ENCODE measurements at places on chromosomes 1 and 21.

DNA sequence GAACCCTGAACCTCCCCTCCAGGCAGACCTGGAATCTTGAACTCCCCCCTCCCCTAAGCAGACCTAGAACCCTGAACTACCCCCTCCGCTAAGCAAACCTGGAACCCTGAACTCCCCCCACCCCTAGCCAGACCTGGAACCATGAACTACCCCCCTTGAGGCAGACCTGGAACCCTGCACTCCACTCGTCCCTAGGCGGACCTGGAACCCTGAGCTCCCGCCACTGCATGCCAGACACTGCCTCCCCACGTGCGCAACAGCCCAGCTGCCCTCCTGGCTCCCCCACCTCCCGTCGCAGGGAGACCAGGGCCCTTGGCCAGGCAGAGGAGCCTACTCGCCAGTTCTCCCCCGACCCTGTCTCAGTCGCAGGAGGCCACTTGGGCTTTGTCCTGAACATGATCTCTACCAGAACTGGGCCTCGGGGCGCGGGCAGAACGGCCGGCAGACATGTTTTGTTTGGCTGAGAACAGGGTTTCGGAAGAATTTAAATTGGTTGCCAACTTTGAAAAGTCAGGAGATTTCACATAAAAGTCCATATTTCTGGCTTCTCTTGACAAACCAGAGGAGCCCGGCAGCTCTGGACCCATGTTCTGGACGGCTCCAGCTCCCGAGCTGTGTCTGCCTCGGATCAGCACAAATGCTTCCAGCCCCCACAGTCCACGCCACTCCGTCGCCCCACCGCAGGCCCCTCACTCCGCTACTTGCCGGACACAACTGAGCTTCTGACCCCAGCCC, 9.2 kb upstream of the PLEKHG5 start:
- no peak for DNase-seq

GRCh38 chr1:201141418-201141817, 12.9 kb downstream of the TMEM9 start:
- DNase-seq = no peak

GRCh38 chr1:225450491-225451191, 22.8 kb upstream of the LBR start:
- DNase-seq = no peak

DNA sequence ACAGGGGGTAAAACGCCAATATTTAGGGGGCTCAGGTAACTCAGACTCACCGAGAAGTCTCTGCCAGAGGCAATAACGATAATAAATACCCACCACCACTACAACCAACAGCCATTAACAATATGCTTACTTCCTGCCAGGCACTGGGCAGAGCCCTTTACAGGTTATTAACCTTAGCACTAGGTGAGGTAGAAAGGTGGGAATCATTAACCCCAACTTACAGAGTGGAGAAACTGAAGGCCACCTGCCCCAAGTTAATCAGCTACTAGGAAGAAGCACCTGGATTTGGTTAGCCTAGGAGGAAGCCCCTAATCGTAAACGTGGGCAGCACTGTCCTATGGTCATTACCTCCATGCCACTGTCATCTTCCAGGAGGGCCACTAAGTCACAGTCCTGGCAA, 110.0 kb downstream of the UBR4 start:
- DNase-seq = no peak

- no peak for DNase-seq
These were observed 19.9 kb downstream of the ELAPOR1 start for GRCh38 chr1:109133815-109134214.

DNA sequence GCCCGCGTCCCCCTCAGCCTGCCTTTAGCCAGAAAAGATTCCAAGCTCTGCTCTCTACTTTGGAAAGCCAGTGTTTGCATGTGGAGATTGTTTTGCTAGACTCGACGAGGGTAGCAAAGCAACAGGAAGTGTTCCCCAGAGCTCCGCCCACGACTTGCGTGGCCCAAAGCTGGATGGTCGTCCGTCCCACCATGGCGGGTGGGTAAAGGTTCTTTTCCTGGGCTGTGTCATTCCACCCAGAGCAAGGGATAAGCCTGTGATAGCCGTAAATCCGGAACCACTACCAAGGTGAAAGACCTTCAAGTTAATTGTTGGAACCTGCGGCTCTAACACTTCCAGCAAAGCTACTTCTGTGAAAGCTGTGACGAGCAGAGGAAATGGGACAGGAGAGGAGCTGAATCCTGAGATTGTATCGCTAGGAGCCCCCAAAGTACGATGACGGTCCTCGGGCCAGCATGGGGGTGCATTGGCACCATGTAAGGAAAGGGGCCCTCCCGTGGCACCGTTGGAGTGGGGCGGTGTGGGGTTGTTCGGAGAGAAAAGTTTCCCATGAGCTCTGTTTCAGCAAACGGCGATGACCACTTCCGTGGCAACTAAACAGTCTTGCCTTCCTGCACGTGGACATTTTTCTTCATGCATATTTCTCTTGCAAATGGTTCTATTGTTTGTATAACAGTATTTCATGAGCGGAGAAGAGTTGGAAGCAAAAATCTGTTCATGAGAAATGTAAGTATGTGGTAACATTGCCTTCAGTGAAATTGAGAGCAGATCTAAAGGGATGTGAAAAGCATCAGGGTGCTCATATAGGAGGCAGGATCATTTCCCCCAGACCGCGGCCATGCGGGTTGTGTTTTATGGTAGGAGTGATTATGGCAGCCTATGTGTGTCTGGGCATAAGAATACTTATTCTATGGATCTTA, 8.4 kb downstream of the MX2 start:
- no peak for DNase-seq

DNA sequence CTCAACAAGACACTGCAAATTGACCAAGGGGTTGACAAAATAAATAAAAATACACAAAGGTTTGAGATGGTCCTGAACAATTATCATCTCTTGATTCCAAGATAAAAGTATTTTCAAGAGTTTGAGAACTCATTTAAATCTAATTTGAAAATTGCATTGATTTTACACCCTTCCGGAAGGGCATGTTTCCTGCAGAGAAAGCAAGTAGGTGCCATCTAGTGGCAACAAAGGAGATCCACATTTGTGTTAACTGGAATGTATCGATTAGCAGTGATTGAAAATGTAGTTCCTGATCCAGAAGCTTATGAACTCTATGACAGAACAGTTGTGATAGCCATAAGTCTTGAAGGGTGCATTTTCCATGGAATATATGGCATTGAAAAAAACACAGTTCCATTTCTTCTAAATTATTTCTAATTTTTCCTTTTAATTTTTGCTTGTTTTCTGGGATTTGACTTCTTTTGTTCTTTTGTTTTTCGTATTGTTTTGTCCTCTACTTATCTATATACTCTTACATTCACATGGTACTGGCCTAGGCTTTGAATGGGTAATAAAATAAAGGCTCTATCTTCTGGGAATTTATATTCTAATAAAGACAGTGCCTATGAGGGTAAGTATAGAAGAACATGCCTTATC, 143.7 kb downstream of the DNM3 start:
- no peak for DNase-seq

Data from stimulated activated CD8-positive, alpha-beta memory T cell treated with anti-CD3 and anti-CD28 coated beads, Interleukin-4, amount 100 ng/mL, for 4 hours (primary cell).